ENCODE measurements at places on chromosomes 16 and 17.

DNA sequence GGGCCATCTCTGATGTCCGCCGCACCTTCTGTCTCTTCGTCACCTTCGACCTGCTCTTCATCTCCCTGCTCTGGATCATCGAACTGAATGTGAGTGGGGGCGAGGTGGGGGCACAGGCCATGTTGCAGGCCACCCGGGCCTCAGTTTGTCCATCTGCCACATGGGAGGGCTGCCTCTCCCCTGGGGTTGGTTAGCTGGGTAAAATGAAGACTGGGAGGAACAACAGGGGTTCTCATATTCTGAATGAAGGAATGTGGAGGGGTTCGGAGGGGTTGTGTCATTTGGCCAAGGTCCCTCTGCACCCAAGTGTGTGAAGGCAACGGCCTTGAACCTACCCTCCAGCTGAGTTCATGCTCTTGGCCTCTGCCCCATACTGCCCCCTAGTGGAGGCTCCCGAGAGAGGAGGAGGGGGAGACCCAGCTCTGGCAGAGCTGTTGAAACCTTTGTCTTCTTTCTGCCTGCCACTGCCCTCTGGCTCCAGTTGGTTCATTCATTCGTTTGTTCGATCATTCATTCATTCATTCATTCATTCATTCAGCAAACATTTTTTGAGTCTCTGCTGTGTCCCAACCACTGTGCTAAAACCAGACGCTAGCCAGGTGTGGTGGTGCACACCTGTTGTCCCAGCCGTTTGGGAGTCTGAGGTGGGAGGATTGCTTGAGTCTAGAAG lies 11.4 kb upstream of the TCAP start:
- peak; percentile 80 for DNase-seq

- no peak for DNase-seq
These were observed 75.3 kb upstream of the GNAO1 start for GRCh38 chr16:56115817-56116576.

DNA sequence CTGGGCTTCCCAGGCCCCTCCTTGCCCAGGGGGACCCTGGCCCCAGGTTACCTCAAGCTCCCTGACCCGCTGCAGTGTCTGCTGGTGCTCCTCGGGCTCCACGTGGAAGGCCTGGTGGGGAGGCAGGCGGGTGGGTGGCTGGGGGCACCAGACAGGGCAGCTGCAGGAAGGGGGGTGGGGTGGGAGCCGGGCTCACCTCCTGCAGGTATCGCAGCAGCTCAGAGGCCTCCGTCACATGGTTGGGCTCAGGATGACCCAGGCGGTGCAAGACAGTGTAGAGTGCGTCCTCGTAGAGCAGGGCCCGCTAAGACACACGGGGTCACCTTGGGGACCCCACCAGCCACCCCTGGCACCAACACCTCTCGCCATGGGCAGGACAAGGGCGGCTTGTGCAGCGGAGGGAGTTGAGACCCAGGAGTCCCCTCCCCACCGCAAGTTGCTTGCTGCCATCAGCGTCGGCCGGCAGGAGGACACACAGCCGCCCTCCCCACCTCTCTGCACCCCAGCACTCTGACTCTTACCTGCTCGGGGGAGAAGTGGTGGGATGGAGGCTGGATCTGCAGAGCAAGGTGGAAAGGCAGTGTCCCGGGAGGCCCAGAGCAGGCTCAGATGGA lies 1.1 kb downstream of the UNC13D start:
- DNase-seq = peak; percentile 40

DNA sequence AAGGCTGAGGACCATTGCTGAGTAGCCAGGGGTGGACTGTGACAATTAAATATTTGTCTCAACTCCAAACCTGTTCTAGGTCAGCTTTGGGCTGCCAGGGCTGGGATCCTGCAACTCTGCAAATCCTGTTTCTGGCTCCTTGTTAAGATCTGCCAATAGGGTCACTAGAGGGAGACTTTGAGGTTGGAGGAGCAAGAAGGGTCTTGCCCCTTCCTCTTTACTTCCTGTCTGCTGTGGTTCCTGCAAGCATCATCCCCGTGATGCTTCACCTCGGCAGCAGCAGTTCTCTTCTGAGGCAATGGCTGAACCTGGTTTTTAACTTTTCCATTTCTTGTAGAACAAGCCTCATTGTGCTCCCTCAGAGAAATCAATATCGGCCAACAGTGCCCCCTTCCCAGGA lies 124.6 kb downstream of the IRX5 start:
- no peak for DNase-seq

GRCh38 chr17:74442670-74443515 lies 11.0 kb downstream of the GPRC5C start:
- no peak for DNase-seq

Data from stimulated activated CD4-positive, alpha-beta T cell treated with anti-CD3 and anti-CD28 coated beads, Interleukin-4, amount 100 ng/mL, for 1 hour (primary cell).